ENCODE measurements at places on chromosomes 16 and 17.

DNA sequence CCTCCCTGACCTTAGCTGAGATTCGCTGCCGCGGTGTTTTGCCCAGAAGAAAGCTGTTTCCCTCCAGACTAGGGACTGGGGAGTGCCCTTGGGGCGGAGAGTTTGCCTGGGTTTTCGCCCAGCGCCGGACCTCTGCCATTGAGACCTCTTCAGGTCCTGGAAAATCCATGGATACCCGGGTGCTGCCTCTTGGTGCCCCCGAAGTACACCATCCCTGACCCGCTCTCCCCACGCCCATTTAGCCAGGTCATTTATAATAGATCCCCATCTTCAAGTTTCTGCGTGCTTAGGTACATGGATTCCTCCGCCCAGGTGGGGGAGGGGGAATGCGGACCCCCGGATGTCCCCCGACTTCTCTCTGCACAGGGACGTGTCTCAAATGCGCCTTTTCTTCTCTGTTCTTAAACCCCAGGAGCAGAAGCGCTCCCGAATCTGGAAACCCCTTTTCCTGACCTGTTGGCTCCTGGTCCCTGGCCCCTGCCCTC, 15.0 kb upstream of the CBX8 start:
- no peak for DNase-seq

DNA sequence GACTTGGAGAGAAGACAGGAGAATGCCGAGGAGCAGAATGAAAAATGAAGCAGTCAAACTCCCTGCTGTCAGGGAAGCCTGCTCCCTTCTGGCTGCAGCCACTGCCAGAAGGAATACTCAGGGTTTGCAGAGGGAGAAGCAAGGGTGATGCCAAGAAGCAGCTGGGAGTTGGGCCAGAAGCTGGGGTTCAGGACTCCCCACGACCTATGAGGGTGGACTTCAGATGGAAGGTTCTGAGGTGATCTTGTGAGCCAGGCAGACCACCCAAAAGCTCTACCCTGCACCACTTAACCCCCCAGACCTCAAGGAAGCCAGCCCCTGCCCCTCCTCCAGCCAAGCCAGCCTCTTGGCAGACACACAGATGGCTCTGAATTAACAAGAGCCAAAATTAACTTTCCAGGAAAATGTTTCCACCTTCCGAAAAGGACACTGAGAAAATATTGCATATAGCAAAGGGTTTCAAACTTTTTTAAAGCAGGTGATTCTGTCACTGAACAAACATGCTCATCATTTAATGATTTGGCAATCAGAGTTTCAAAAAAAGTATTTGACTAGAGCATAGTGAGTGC, 126.0 kb upstream of the ERCC4 start:
- DNase-seq, result no peak

DNA sequence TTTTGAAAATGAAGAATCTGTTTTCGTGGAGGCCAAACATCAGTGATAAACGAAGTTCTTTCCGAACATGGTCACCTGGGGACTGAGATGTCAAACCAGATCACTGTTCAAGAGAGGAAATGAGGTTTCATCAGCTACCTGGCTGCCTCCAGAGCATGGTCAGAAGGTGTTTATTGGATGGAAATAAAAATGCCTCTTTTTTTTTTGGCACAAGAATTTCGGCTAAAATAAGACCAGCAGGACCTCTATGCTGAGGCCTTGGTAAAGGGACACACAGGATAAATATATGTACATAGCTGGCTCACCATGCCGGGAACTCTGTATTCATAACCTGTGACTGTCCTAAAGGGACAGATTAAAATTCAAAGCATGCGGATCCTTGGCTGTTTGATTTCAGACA, 135.3 kb downstream of the UTP18 start:
- DNase-seq, result no peak

GRCh38 chr17:67500261-67500660, 123.2 kb downstream of the PITPNC1 start:
- no peak for DNase-seq

- no peak for DNase-seq
Observed at GRCh38 chr16:54632322-54633220, 298.1 kb upstream of the IRX5 start.

DNA sequence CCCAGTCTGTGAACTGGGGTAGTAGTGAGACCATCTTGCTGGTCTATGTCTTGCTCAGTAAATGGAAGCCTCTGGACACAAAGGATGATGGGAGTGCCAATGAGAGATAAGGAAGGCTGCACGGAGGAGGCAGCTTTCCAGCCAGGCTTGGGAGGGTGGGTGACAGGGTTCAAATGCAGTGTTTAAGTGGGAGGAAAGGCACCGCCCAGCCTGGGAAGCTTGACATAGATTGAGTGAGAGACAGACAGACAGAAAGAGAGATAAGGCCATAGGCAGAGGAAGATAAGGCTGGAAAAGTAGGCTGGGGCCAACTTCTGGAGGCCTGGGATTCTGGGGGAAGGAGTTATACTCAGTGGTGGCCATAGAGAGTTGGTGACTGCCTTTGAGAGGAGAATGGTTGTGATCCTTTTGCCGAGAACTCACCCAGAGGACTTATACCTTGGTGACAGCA, 7.2 kb upstream of the COL1A1 start:
- no peak for DNase-seq

DNA sequence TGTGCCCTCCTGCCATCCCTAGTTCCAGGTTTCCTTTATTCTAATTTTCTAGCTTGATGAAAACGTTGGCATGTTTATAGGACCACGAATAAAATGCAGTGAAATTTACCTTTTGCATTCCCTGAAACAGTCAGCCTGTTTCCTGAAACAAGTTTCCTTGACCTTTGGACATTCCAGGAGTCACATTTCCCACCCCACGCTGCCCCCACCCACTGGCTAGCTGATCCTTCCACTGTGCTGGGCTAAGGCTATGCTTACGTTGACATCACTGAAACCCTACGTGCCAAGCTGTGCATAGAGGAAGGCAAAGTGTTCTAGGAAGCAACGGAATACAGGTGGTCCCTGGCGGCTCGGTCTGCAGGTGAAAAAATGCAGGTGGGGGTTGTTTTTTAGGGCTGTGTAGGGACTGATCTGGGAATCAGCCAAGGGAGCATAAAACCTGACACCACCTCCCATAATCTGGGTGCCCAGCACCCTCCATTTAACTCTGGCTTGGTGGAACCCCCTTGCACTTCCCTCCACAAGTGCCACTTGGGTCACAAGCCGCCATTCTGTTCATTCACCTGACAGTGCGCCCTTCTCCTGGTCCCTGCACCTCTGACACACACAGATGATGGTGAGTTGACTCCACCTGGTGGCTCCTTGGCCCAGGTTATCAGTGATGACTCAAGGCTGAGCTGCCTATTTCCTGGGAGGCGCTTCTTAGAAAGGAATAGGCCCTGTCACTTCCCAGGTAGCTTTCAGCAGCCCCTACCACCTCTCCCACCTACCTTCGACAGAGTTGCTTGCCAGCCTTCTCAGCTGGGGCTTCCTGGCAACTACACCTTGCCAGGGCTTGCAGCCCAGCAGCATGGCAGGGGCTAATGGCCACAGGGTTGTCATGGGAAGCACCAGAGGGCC, 83.7 kb downstream of the N4BP1 start:
- DNase-seq, result peak; percentile 38

- DNase-seq, result no peak
Observed at GRCh38 chr16:10923146-10923649, 19.1 kb downstream of the DEXI start.

DNA sequence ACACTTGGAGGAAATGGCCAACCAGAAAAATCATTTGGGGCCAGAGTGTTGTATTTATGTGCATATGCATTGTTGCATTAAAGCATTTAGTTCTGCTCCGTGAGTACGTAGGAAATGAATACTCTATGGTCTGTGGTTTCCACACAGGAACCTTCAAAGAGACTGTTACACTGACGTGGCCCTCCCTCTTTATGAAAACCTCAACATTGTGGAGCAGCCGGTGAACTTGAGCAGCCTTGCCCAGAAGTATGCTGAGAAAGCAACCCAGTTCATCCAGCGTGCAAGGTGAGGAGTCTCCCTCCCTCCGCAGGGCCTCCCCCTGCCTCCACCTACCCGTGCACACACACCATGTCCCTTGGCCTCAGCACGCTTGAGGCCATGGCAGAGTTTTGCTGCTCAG, 65.2 kb downstream of the ARSG start:
- DNase-seq, result peak; percentile 70

- no peak for DNase-seq
Observed at GRCh38 chr17:27525836-27526603, 69.8 kb downstream of the KSR1 start.

DNA sequence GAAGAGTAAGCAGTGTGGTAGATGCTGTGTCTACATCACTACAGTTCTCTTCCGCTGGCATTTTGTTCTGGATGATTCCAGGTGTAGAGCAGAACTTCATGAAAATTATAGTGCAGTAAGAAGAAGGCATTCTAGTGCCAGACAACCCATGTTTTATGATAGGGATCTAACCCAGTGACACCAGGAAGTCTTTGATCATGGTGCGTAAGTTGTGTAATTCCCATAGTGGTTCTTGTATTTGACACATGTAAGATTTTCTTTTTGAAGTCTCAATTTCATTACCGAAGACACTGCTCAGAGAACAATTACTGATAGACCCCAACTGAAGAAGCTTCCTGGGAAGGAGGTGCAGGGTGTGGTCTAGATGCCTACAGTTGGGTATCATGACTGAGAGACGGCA, 356.9 kb downstream of the CA10 start:
- DNase-seq, result no peak

DNA sequence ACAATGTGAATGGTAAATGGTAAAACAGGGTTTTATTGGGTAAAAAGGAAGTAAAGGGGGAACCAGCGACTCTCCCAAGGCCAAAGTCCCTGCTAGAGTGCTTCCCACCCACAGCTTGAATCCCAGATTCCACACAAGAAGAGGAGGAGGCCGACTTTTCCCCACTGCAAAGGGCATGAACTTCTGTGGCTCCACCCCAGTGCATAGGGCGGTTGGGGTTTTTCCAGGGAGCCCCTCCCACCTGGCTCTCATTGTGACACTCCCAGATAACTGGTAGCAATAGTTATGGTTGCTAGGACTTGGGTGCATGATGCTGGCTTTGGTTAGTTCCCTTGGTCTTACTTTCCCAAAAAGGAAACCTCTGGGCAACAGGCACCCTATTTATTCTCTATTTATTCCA, 666.0 kb upstream of the CA10 start:
- DNase-seq, result no peak

GRCh38 chr17:17385491-17385890, 82.3 kb downstream of the NT5M start:
- DNase-seq, result no peak

DNA sequence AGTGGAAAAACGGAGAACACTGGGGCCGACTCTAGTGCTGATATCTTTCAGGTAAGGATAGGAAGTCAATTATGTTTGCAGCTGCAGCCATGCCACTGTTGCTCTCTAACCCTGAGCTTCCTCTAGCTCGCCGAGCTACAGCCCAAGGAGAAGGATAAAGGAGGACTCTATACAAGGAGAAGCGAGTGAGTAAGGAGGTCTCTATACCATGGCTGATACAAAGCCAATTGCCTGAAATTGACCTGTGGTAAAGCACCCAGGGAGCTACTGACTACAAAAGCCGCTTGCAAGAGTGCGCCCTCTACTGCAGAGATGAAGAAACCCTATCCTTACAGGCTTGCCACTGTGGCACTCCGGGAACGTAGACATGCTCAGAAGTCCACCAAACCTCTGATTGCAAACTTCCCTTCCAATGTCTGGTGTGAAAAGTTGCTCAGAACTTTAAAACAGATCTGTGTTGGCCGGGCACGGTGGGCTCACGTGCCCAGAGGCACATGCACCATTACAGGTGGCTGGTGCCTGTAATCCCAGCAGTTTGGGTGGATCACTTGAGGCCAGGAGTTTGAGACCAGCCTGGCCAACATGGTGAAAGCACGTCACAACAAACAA, 10.8 kb upstream of the SLC46A1 start:
- peak; percentile 63 for DNase-seq

GRCh38 chr17:60139438-60140285, 10.1 kb upstream of the CA4 start:
- peak; percentile 63 for DNase-seq

- DNase-seq, result no peak
Observed at GRCh38 chr17:41737680-41738023, 3.2 kb upstream of the HAP1 start.

- DNase-seq, result no peak
Observed at GRCh38 chr17:6279659-6280058, 155.3 kb downstream of the AIPL1 start.

DNA sequence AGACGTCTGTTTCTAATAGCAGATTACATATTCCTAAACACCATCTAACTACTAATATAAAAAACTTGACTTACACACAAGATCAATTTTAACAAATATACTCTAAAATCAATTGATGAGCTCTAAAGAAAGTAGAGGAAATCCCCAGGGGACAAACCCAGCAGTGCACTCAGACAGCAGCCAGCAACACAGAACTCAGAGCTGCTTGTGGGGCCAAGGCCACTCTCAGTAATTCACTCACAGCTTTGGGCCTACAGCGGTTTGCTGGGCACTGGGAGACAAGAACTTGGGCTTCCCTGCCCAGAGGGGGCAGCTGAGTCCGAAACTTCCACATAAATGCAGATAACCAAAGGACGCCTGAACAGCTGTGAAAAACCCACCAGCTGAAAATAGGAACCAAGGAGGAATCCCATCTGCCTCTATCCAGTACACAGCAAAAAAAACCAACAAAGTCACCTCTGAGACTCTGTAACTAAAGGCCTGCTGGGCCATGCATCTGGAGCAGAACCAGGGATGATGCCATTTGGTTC, 21.4 kb downstream of the NPLOC4 start:
- DNase-seq, result no peak

- no peak for DNase-seq
Observed at GRCh38 chr16:47925811-47926460, 229.9 kb downstream of the ABCC12 start.

GRCh38 chr16:89295915-89296314, 78.4 kb downstream of the ZNF778 start:
- DNase-seq, result no peak

DNA sequence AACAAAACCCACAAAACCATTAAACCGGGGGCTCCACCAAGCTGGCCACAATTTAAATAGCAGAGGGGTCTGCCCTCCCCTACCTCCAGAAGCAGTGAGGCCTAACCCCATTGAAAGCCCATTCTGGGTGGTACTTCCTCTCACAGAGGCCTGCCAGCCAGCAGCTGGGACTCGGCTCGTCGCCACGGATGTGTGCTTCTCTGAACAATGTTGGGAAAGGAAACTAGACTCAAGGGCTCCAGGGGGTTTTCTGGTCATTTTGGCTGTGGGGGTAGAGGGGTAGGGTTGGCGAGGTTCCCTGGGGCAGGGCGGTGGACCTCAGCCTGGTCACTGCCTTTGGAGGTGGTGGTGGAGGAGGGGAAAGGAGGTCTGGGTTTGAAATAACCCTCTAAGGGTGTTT, 4.7 kb upstream of the PLCG2 start:
- no peak for DNase-seq
